ENCODE measurements at places on chromosomes 12 and 14.
A peak's percentile ranks its signal among the peaks of the same experiment; 100 is the strongest.

DNA sequence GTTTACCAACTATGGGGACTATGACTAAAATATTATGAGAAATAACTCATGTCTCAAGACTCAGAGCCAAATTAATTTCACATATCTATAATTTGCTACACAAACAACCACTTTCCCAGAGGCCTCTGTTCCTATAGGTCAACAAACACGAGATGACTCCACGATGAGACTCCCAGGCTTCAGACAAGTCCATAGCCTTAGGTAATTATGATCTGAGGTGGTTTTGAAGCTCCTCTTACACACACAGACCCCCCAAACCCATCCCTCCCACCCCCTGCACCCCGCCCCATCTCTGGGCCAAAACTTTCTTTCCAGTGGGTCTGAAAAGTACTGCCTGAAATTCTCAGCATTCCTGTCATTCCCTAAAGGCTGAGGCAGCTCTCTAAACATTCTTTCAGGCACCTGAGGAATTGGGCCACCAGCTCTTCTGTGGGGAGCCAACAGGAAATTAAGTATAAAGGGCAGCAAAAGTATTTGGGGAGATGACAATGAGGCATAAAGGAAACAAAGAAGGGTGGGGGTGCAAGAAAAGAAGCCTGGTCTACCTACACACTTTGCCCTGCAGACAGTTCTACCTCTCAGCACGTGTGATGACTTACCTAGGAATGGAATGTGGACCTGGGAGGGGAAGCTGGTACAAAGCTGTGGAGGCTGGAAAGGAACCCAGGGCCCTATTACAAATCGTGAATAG lies 143.6 kb downstream of the PAWR start:
- H3K27ac ChIP-seq = peak overlapping the region; percentile 99
- no peak overlapping the region for H3K4me3 ChIP-seq
- peak; percentile 86 for DNase-seq
- no peaks in the 10 kb centered on the region for H3K27me3 ChIP-seq
- H3K4me1 ChIP-seq = peaks cover 13% of the 10 kb centered on the region

GRCh38 chr12:18939051-18939450 lies 190.5 kb upstream of the PLEKHA5 start:
- no peak overlapping the region for H3K27ac ChIP-seq
- H3K4me3 ChIP-seq = no peak overlapping the region
- H3K36me3 ChIP-seq = no peaks in the 10 kb centered on the region
- H3K4me1 ChIP-seq = no peaks in the 10 kb centered on the region
- no peak for DNase-seq

DNA sequence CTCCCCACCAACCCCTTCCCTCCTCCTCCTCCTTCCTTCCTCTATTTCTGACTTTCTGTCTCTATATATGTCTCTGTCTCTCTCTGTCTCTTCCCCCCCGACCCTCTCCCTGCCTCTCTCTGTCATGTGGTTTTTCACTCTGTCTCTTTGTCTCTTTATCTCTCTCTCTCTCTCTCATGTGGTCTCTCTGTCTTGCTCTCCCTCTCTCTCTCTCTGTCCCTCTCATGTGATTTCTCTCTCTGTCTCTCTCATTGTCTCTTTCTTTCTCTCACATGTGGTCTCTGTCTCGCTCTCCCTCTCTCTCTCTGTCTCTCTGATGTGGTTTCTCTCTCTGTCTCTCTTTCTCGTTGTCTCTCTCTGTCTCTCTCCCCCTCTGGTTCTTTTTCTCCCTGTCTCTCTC lies 59.3 kb downstream of the PHETA1 start:
- no peaks in the 10 kb centered on the region for H3K36me3 ChIP-seq
- H3K4me3 ChIP-seq = no peak overlapping the region
- DNase-seq = no peak

DNA sequence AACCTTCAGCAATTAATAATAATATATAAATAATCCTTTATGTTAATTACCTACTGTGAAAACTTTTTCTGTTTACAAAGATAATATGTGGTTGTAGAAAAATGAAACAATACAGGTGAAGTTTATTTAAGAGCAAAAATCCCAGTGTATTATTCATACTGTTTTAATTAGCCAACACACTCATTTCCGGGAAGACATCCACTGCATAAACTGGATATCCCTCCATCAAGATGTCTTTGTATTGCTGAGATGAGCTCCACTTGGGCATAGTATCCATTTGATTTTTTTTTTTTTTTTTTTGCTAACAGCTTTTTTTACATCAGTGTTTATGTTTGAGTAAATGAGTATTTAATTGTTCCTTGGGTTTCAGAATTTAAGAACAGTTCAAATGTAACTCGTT lies 13.7 kb upstream of the DERA start:
- no peak overlapping the region for H3K27ac ChIP-seq
- H3K4me3 ChIP-seq = no peak overlapping the region
- H3K36me3 ChIP-seq = peaks cover 87% of the 10 kb centered on the region
- DNase-seq = no peak

GRCh38 chr14:75190023-75190422 lies 13.6 kb upstream of the TMED10 start:
- no peaks in the 10 kb centered on the region for H3K4me1 ChIP-seq
- H3K4me3 ChIP-seq = no peak overlapping the region
- no peaks in the 10 kb centered on the region for H3K27me3 ChIP-seq
- no peaks in the 10 kb centered on the region for H3K36me3 ChIP-seq
- DNase-seq = no peak

GRCh38 chr12:113896841-113897240 lies 69.3 kb downstream of the RBM19 start:
- no peaks in the 10 kb centered on the region for H3K36me3 ChIP-seq
- H3K4me3 ChIP-seq = no peak overlapping the region
- no peaks in the 10 kb centered on the region for H3K27me3 ChIP-seq
- no peaks in the 10 kb centered on the region for H3K4me1 ChIP-seq
- DNase-seq = no peak

- H3K4me3 ChIP-seq = no peak overlapping the region
- peaks cover 12% of the 10 kb centered on the region for H3K4me1 ChIP-seq
- H3K27ac ChIP-seq = no peak overlapping the region
- no peaks in the 10 kb centered on the region for H3K27me3 ChIP-seq
Measured at GRCh38 chr14:99466758-99467157, 13.9 kb downstream of the SETD3 start.

DNA sequence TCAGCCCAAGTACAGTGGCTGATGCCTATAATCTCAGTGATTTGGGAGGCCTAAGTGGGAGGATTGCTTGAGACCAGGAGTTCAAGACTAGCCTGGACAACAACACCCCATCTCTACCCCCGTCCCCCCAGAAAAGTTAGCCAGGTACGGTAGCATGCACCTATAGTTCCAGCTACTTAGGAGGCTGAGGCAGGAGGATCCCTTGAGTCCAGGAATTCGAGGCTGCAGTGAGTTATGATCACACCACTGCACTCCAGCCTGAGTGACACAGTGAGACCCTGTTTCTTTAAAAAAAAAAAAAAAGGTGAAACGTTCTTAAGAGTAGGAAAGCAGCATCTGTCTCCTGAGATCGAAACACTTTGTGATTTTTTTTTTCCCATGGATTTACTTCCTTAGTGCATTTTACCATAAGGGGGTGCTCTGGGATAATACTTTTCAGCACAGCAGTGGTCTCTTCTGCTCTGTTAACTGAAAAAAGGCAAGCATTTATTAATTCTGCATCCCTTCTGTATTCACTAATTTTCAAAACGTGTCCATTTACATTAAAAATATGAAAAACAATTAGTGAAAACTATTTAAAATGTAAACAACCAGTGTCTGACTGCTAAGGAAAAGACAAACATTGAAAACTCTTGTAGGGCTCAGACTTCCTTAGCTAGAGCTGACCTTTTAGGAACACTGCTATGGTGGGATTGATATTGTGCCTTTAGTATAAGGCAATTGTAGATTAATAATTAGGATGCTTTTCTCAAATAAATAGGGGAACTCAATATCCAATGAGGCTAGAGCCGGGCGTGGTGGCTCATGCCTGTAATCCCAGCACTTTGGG lies 31.2 kb upstream of the USP44 start:
- H3K4me3 ChIP-seq = no peak overlapping the region
- no peaks in the 10 kb centered on the region for H3K36me3 ChIP-seq
- DNase-seq = no peak
- no peaks in the 10 kb centered on the region for H3K4me1 ChIP-seq
- H3K27me3 ChIP-seq = no peaks in the 10 kb centered on the region

- no peak overlapping the region for H3K4me3 ChIP-seq
- no peak for DNase-seq
- H3K4me1 ChIP-seq = no peaks in the 10 kb centered on the region
- no peaks in the 10 kb centered on the region for H3K36me3 ChIP-seq
Measured at GRCh38 chr14:23605931-23606585, 27.5 kb upstream of the JPH4 start.

DNA sequence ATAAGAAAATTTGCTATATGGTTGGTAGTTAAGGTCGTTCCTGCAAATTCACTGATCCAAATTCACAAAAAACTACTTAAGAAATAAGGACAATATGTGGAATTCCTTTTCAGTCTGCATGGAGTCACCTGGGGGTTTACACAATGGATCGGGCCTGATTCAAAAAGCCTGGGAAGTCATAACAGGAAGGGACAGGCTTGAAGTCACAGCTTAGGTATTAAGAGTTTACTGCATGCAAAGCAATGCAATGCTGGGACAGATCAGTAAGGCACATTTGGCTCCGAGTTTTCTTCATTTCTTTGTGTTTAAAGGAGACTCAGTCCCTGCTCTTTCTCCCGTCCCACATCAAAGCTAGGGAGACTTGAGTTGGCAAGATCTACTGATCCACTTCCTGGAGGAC lies 153.3 kb downstream of the NTF3 start:
- no peaks in the 10 kb centered on the region for H3K27me3 ChIP-seq
- H3K27ac ChIP-seq = no peak overlapping the region
- H3K4me3 ChIP-seq = no peak overlapping the region
- no peak for DNase-seq

GRCh38 chr12:65962921-65963861 lies 138.9 kb downstream of the HMGA2 start:
- H3K27me3 ChIP-seq = no peaks in the 10 kb centered on the region
- H3K4me3 ChIP-seq = no peak overlapping the region
- H3K4me1 ChIP-seq = no peaks in the 10 kb centered on the region
- H3K27ac ChIP-seq = no peak overlapping the region
- peak; percentile 77 for DNase-seq
- no peaks in the 10 kb centered on the region for H3K36me3 ChIP-seq

DNA sequence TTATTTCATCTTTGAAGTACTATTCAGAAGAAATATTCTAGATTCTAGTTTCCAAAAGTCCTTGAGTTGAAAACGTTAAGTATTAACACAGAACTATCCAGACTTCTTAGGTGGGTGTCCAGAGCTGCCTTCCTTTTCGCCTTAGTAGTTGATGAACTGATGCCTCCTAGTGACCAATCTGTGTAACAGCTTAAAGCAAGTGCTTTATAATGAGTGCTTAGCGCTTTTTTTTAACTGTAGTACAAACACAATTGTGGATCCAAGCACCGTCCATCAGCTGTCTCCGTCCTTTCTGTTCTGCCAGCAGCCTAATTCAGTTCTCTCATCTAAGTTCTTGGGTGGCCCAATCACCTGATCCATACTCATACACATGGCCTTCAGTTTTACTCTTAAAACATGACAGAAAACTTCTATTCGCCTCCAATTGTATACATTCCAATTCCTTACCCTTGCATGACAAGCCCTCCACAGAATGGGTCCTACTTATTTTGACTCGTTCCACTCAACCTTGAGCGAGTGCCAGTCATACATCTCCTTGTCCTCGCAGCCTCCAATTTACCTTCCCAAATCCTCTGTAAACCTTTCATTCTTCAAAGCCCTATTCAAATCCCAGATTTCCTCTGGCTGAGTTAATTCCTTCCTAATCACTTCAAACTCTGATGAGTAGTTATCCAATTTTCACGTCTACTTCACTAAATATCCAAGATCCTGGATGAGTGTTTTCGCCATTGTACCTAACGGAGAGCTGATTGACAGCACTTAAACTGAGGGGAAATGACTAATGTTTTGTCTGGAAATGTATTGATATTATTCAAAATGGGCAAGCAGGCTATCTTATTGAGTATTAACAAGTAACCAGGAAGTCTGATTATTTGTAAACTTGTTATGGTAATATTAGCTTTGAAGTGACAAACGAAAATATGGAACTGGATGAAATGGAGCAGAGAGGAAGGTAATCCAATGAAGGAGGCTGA lies 5.8 kb upstream of the PHLDA1 start:
- H3K27ac ChIP-seq = no peak overlapping the region
- H3K4me3 ChIP-seq = no peak overlapping the region
- no peaks in the 10 kb centered on the region for H3K27me3 ChIP-seq
- peaks cover 4% of the 10 kb centered on the region for H3K4me1 ChIP-seq
- no peak for DNase-seq

GRCh38 chr14:102544747-102545460 lies 35.3 kb upstream of the ANKRD9 start:
- H3K4me3 ChIP-seq = peak overlapping the region; percentile 21
- peaks cover 16% of the 10 kb centered on the region for H3K4me1 ChIP-seq
- H3K36me3 ChIP-seq = no peaks in the 10 kb centered on the region
- peak; percentile 74 for DNase-seq

DNA sequence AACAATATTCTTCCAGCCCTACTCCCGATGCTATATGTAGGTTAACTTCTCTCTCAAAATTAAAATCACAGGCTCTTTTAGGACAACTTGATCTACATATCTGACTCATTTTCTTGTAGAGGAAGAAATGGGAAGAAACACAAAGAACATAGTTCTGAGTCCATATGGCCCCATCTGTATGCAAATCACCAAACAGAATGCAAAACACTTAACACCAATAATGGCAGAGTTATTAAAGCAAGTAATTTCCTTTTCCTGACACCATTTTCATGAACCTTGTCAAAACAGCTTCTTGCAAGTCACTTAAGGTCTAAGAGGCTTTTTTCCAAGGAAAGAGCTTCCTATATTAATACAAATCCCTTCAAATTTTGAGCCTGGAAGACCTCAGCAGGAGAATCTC lies 300.4 kb upstream of the CLEC14A start:
- no peaks in the 10 kb centered on the region for H3K27me3 ChIP-seq
- no peak overlapping the region for H3K4me3 ChIP-seq
- no peak overlapping the region for H3K27ac ChIP-seq
- H3K4me1 ChIP-seq = no peaks in the 10 kb centered on the region
- H3K36me3 ChIP-seq = no peaks in the 10 kb centered on the region

DNA sequence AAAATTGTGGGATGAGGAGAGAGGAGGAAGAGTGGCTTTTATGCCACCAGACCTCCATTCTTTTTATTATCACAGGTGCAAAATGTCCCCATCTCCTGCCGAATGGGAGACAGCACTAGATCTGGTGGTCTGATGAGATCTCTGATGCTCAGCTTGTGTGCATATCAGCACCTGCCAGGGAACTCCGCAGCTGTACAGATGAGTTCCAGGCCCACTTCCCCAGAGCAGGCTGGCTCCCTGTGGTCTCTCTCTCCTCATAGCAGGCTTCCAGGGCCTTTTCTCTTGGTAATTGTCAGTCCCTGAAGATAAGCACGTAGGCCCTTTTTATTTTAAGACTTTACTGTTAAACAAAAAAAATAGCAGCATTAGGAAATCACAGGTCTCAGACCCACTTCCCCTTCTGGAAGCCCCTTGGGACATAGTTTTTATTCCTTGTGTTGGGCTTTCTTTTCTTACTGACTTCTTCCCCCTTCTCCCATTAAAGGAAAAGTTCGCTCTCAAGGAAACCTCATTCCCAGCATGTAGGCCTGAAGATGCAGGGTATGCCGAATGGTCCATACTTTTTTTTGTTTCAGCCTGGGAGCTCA lies 4.5 kb upstream of the TBC1D30 start:
- H3K4me1 ChIP-seq = 0 out of 2 replicates have a peak, but pooled peaks cover 2% of the 10 kb centered on the region
- H3K27ac ChIP-seq = no peak overlapping the region
- DNase-seq = no peak
- H3K27me3 ChIP-seq = peaks cover 17% of the 10 kb centered on the region
